ENCODE measurements at places on chromosomes 5 and 9.
A peak's percentile ranks its signal among the peaks of the same experiment; 100 is the strongest.

- no peak for DNase-seq
These were observed 340.3 kb downstream of the CWC27 start for GRCh38 chr5:65108786-65109743.

GRCh38 chr5:155229135-155229534 is 215.6 kb downstream of the KIF4B start:
- DNase-seq = no peak

DNA sequence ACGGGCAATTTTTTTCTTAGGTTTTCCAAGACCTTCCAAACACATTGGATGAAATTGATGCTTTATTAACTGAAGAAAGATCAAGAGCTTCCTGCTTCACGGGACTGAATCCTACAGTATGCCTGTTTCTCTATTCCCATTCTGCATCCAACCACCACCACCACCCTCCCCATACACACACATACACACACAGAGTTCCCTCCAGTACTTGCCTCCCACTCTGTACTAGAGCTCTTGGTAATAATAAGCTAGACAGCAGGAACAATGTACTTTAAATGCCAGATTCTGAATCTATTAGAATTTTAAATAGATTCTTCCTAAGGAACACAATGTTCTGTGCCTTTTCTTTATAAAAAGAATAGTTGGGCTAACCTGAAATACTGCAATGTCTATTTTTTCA is 67.4 kb downstream of the KLF9 start:
- no peak for DNase-seq

GRCh38 chr5:163463063-163463435 is 2.6 kb downstream of the HMMR start:
- no peak for DNase-seq

GRCh38 chr5:130155345-130156011 is 251.2 kb downstream of the CHSY3 start:
- DNase-seq = no peak

- no peak for DNase-seq
These were observed 5.5 kb downstream of the MARCHF3 start for GRCh38 chr5:127024821-127025220.

GRCh38 chr5:100319885-100320284 is 215.3 kb upstream of the FAM174A start:
- no peak for DNase-seq

DNA sequence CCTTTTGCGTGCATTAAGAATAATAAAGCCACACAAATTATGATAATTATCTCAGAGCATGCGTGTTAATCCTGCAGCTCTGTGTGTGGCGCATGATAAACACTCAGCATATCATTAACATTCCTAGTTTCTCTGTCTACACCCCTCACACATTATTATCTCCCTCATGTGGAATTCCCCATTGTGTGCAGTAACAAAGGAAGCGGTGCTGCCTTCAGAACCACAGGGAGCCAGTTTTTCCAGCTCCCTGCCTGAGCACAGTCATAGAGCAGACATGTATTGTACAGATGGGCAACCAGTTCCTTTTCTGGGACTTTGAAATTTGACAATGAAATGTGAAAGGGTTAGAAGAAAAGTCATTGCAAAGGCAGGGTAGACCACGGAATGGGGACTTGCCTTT is 1365.5 kb upstream of the CDH9 start:
- no peak for DNase-seq

DNA sequence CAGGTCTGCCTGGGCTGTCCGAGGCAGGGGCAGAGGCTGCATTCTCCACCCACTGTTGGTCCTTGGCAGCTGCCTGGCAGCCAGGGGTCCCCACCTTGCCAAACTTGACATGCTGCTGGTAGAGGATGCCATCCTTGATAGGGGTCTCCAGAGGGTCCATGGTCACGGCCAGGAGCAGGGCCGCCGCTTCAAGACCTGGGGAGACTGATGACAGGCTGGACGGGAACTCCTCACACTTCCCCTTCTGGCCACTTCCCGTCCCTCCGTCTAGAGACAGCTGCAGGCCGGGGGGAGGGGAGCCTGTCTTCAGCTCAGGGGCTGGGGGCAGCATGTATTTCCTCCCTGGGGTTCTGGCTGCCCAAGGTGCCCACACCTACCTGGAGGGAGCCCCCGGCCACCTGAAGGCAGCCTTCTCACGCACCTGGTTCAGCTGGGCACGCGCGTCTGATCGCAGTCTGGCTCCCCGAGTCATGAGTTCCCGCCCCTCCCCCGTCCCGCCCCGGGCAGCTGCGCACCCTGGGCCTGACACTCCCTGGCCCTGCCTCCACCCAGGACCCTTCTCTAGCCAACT is at the start of gene DOK3:
Gene DOK3 (minus strand): TSS at position 446 of the 571 bp plus-strand sequence. CDS start 286 bp downstream, at position 160.
- peak; percentile 27 for DNase-seq

- DNase-seq = no peak
These were observed 32.7 kb downstream of the KCNIP1 start for GRCh38 chr5:170536525-170536924.

- no peak for DNase-seq
These were observed 86.4 kb downstream of the AMBP start for GRCh38 chr9:113991714-113992113.

DNA sequence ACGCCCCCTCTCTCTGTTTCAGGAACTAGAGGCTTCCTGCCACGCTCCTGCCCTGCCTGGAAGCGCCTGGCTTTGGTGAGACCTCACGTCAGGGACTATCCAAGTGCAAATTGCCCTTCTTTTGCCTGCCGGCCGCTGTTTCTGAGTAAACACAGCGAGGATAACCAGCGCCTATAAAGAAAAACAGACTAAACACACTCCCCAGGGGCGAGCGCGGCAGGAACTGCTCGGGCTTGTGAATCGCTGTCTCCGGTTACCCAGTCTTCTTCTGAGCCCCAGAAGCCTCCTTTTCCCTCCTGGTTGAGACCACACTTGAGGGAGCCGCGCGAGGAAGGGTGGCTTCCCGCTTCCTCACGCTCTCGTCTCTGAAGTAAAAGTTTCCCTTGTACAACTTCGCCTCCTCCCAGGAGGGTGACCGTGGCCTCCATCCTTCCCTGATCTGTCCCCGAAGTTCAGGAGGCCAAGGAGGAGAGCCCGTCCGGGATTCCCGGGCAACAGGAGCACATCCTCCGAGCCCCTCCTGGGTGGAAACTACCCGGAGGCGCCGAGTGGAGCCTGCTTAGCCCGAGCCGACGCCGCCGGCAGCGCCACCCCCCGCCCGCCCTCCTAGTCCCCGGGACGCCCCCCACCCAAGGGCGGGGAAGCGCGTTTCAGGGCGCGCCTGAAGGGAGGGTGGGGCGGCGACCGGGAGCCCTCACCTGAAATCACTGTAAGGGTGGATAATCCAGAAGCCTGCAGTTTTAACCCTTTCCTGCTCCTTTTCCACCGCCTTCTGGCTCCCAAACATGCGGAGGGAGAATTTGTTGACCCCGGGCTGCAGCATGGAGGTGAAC is 993 bp downstream of the HCN1 start:
- DNase-seq = no peak

DNA sequence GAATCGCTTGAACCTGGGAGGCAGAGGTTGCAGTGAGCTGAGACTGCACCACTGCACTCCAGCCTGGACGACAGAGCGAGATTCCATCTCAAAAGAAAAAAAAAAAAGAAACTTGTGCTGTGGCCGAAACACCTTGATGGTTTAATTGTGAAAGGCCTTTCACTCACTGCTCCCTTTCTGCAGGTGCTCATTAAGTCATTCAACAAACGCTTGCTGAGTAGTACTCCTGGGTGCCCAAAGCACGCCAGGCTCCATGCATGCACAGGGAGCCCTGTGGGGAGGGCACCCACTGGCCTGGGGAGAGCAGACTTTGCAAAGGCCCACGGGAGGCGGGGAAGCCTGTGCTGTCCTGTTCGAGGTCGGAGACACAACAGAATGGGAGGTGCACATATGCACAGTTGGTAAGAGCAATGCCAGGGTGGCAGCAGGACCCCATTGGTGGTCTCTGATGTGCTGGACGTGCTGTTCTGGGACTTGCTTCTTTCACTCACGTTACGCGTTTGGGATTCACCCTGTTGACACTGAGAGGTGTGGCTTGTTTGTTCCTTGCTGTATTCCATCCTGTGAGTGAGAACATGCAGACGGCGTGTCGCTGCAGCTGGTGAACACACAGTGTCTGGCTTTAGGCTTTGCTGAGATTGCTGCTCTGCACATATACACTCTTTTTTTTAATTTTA is 3.0 kb upstream of the ENTPD2 start:
- DNase-seq = no peak

GRCh38 chr5:2740051-2740875 is 11.2 kb downstream of the IRX2 start:
- DNase-seq = no peak

DNA sequence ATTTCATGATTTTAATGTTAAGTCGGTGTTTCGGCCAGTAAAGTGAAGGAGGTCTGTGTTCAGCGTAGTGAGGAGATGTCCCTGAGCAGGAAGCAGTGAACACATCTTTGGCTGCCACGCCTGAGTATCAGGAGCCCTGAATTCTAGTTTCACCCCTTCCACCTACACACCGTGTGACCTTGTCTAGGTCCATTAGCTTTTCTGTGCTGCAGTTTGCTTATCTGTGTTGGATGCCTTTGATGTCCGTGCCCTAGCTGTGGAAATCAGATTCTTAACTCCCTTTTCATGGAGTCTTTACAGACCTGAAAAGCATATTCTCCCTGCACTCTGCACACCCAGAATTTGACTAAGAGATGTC is 601 bp downstream of the FBXO38 start:
- no peak for DNase-seq

- DNase-seq = no peak
These were observed 31.0 kb downstream of the PCDHGC5 start for GRCh38 chr5:141519605-141520565.

Measured in stimulated activated CD4-positive, alpha-beta T cell treated with anti-CD3 and anti-CD28 coated beads, Interleukin-2, amount 100 ng/mL, for 24 hours (primary cell).